Stimulated activated CD4-positive, alpha-beta T cell treated with anti-CD3 and anti-CD28 coated beads, Interleukin-1b, Interleukin-23, amount 100 ng/mL, for 1 hour (primary cell): ENCODE measurements at places on chromosomes 1 and 21.

DNA sequence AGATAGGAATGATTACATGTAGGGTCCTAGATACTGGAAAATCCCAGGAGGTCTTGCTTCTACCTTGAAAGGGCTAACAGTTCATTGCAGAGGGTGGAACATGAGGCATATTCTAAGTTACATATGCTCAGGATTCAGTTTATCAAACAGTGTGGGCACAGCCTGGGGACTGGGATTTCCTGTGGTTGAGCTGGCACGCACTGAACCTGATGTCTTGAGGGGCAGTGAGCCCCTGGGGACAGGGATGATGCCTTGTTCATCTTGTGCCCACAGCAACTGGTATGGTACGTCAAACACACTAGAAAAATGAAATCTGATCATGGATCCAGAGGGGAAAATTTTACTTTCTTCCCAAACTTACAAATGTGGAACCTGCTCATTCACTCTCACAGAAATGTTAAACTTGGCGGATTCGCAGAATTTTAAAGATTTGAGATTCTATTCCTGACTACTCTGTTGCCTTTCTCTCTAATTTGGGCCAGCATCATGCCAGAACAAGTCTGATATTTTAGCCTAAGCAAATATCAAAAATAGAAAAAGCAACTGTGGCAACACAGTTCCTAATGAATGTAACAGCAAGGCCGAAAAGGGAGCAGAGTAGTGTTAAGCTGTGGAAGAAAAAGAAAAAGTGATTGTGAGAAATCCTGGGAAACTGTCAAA, 68.2 kb upstream of the COL24A1 start:
- DNase-seq = no peak

- DNase-seq = no peak
These were observed 73.5 kb downstream of the RPS6KC1 start for GRCh38 chr1:213124590-213124989.

DNA sequence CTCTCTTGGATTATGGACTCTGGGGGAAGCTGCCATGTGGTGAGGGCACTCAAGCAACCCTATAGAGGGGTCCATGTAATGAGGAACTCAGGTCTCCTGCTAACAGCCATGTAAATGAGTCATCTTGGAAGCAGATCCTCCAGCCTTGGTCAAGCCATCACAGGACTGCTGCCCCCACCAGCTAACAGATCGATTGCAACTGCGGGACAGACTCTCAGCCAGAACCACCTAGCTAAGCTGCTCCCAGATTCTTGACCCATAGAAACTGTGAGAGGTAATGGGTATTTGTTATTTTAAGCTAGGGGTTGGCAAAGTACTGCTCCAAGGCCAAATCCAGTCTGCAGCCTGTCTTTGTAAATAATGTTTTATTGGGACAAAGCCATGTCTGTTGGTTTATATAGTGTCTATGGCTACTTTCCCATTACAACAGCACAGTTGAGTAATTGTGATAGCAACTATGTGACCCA, 27.6 kb upstream of the MAP3K7CL start:
- DNase-seq = no peak

- no peak for DNase-seq
These were observed 22.8 kb upstream of the RNU1-4 start for GRCh38 chr1:16717336-16718098.

- no peak for DNase-seq
These were observed 606.5 kb upstream of the CAMK1G start for GRCh38 chr1:208977012-208977411.

GRCh38 chr1:69055194-69055593, 512.5 kb upstream of the LRRC7 start:
- DNase-seq = no peak

DNA sequence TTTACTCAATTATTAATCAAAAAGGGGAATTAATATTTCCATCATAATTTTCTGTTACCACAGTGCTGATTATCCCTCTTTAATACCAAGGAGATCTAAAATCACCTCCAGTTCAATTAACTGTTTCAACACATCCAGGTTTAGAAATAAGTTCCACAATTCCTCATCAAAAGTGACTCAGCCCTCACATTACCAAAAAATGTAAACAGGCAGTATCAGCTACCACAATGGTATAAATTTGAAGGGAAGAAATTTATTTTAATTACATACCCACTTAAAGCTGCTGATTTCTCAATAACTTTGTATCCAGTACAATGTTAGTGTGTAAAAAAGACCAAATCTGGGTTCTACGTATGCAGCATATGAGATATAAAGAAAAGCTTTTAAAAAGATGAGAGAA, 51.9 kb downstream of the EIF4G3 start:
- DNase-seq = no peak

- no peak for DNase-seq
These were observed 53.3 kb upstream of the HOOK1 start for GRCh38 chr1:59761443-59761842.

- peak; percentile 56 for DNase-seq
These were observed 1.1 kb downstream of the GFI1 start for GRCh38 chr1:92485381-92486250.
